ENCODE measurements at places on chromosomes 1 and 21.

- H3K4me3 ChIP-seq = no peak overlapping the region
- H3K36me3 ChIP-seq = peaks cover 85% of the 10 kb centered on the region
- H3K27ac ChIP-seq = no peak overlapping the region
- H3K27me3 ChIP-seq = no peaks in the 10 kb centered on the region
Observed at GRCh38 chr21:38816400-38816977, 10.8 kb downstream of the ETS2 start.

DNA sequence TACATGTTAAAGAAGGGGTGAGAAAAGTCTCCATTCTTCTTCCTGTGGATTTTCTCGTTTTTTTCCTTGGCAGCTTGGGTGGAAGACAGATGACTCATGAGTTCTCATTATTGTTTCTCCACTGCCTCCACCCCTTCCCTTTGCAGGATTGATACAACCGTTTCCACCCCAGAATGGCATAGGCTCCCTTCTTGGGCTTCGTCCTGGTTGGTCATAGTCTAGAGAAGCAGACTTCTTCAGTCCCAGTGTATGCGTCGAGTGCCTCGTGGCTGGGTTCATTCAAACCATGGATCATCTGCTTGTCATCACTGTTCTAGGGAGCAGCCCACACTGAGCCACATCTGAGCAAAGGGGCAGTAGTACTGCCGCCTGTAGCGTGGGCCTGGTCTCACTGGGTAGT lies 13.7 kb downstream of the PTGFRN start:
- no peaks in the 10 kb centered on the region for H3K27me3 ChIP-seq
- no peak for DNase-seq
- no peaks in the 10 kb centered on the region for H3K4me1 ChIP-seq

- no peaks in the 10 kb centered on the region for H3K4me1 ChIP-seq
- no peaks in the 10 kb centered on the region for H3K27me3 ChIP-seq
Observed at GRCh38 chr1:119416006-119416640, 1.2 kb downstream of the HSD3B2 start.

DNA sequence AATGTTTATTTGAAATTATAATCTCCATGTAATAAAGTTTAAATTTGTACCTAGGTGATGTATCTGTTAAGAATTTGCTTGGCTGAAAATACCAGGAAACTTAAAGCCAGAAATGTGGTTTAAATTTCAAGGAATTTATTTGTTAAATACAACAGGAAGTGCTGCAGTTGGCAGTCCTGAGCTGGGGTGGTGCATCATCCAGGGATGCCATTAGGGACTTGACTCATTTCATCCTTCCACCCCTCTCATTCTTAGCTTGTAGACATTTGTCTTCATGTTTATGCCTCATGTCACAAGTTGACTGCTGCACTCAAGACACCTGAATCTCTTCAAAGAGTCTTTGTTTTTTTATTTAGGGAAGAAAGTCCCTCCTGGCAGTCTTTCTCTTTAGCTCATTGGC lies 175.9 kb downstream of the LHX8 start:
- no peak overlapping the region for H3K4me3 ChIP-seq
- H3K4me1 ChIP-seq = no peaks in the 10 kb centered on the region
- DNase-seq = no peak
- no peak overlapping the region for H3K27ac ChIP-seq

GRCh38 chr1:165928075-165928731 lies 100.8 kb downstream of the UCK2 start:
- no peak for DNase-seq
- H3K27me3 ChIP-seq = no peaks in the 10 kb centered on the region
- H3K4me3 ChIP-seq = no peak overlapping the region
- no peak overlapping the region for H3K27ac ChIP-seq

- no peaks in the 10 kb centered on the region for H3K27me3 ChIP-seq
- no peak for DNase-seq
- no peaks in the 10 kb centered on the region for H3K4me1 ChIP-seq
Observed at GRCh38 chr1:53847980-53848379, 9.9 kb upstream of the NDC1 start.

- H3K27me3 ChIP-seq = no peaks in the 10 kb centered on the region
- H3K4me3 ChIP-seq = no peak overlapping the region
- DNase-seq = no peak
- no peaks in the 10 kb centered on the region for H3K4me1 ChIP-seq
- no peak overlapping the region for H3K27ac ChIP-seq
- no peaks in the 10 kb centered on the region for H3K36me3 ChIP-seq
Observed at GRCh38 chr1:204819495-204819894, 51.2 kb upstream of the NFASC start.

- H3K4me3 ChIP-seq = no peak overlapping the region
- no peaks in the 10 kb centered on the region for H3K36me3 ChIP-seq
- H3K4me1 ChIP-seq = no peaks in the 10 kb centered on the region
Observed at GRCh38 chr21:34687065-34687464, 18.3 kb downstream of the CLIC6 start.

GRCh38 chr1:189429610-189430009 lies 1048.1 kb downstream of the BRINP3 start:
- DNase-seq = no peak
- H3K4me3 ChIP-seq = no peak overlapping the region
- H3K4me1 ChIP-seq = no peaks in the 10 kb centered on the region
- no peaks in the 10 kb centered on the region for H3K27me3 ChIP-seq
- H3K27ac ChIP-seq = no peak overlapping the region

DNA sequence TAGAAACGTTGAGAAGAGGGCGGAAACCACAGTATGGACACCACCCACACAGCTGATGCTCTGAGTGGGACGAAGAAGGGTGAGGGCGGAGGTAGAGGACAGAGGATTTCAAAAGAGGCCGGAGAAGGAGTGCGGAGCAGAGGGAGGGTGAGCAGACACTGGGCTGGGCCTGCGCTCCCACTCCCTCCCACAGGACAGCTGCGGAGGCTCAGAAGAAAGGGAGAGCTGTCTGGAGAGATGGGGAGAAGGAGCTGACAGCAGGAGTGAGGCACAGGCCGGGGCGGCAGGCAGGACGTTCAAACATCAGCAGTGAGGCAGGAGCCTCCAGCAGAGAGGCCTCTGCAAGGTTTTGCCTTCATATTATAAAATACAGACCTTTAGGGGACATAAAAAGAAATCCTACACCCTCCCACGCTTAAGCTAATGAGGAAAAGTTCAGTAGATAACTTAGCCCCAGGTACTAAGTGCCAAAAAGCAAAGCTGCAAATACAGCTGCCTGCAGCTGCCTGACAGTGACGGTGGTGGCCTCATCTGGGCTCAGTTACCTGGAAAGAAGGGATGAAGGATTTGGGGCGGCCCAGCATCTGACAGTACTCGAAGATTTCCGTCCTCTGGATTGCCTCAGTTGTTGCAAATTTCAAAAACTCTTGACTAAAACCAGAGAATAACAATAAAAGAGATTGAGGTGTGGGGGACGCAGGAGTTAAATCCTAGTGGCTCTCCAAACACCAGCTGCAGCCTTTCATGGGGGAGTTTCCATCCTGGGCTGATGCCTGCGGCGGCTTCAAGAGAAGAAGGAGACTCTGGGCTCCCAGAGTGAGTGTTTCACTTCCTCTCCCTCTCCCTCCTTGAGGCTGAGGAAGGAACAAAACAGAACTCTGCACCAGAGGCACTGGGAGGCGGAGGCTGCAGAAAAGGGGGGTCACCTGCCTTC lies 25.6 kb downstream of the SEC16B start:
- no peak overlapping the region for H3K4me3 ChIP-seq
- H3K36me3 ChIP-seq = no peaks in the 10 kb centered on the region
- H3K4me1 ChIP-seq = no peaks in the 10 kb centered on the region
- no peak overlapping the region for H3K27ac ChIP-seq
- DNase-seq = no peak
- no peaks in the 10 kb centered on the region for H3K27me3 ChIP-seq

DNA sequence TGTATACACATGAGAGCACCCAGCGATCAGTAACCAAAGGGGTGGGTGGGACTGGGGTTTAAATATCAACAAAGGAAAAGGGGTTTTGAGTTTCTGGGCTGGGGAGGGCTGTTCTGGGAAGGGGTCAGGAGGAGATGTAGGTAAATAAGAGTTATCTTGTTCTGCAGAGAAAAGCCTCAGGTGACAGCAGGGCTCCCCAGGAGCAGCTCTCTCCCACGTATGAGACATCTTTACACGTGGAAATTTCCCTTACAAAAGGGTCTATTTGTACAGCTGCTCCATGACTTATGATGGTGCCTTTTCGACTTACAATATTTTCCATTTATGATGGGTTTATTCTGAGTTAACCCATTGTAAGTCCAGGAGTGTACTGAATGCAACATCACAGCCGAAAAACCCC lies 16.3 kb upstream of the PADI2 start:
- no peaks in the 10 kb centered on the region for H3K36me3 ChIP-seq
- no peak overlapping the region for H3K27ac ChIP-seq
- no peak for DNase-seq
- no peak overlapping the region for H3K4me3 ChIP-seq
- no peaks in the 10 kb centered on the region for H3K4me1 ChIP-seq

- H3K36me3 ChIP-seq = no peaks in the 10 kb centered on the region
- no peak for DNase-seq
- H3K4me3 ChIP-seq = no peak overlapping the region
- H3K27me3 ChIP-seq = no peaks in the 10 kb centered on the region
- H3K4me1 ChIP-seq = no peaks in the 10 kb centered on the region
- H3K27ac ChIP-seq = no peak overlapping the region
Observed at GRCh38 chr1:104636581-104636980, 886.9 kb downstream of the AMY1C start.

Measured in thymus (tissue), 14 donors.